ENCODE measurements at places on chromosomes 16 and 17.
A peak's percentile ranks its signal among the peaks of the same experiment; 100 is the strongest.

DNA sequence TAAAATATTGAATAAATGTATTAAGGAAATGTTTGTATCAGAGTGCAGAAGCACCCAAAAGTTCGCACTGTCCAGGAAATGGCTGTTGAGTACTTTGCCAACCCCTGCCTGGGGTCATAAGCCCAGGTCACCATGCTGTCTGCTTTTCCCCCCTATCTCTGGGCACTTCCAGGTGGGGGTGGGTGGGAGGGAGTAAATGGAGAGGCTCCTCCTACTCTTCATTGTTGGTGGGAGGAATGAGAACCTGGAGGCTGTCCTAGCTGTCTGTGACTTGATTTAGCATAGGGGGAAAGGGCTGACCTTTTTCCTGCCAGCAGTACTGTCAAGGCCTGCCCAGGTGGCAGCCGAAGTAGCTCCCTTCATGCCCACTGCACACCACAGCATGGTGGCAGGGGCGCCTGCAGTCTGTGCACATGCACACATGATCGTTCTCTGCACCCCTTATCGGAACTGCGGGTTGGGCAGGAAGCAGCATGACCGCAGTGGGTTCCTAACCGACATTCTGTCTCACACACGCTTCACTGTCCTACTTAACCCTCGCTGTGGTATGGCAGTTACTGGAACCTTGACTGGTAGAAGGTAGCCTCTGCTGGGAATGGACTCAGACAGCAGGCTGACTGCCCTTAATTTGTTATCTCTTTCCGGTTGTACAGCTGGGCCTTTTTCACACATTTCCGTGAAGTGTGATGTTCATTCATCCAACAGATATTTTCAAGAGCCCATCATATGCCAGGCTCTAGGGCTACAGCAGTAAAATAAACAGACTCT is 41.5 kb downstream of the LDHD start:
- DNase-seq, result peak; percentile 75

- DNase-seq, result no peak
Measured at GRCh38 chr17:73799781-73800627, 155.8 kb upstream of the SDK2 start.

- DNase-seq, result peak; percentile 41
Measured at GRCh38 chr16:21600031-21600773, 825 bp downstream of the METTL9 start.

- DNase-seq, result no peak
Measured at GRCh38 chr17:73936908-73937627, 266.4 kb upstream of the RPL38 start.

- DNase-seq, result no peak
Measured at GRCh38 chr16:86180244-86180643, 281.3 kb downstream of the IRF8 start.

DNA sequence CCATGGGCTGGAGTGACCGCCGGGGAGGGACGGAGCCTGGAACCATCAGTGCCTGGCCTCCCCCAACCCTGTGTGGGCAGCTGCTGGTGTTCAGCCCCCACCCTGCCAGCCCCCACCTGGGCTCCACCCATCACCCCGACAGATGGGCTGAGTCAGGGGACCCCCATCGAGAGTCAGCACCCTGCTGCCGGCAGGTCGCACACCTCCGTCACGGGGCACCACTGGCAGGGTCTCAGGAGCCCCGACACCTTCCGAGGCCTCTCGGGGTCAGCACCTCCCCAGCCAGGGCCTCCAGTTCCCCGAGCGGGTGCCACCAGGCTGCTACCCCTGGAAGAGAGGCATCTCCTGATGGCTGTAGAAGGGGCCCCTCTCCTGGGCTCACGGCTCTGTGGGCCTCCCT is 38.3 kb upstream of the ACSF3 start:
- DNase-seq, result no peak
